ENCODE measurements at places on chromosomes 4 and X.

DNA sequence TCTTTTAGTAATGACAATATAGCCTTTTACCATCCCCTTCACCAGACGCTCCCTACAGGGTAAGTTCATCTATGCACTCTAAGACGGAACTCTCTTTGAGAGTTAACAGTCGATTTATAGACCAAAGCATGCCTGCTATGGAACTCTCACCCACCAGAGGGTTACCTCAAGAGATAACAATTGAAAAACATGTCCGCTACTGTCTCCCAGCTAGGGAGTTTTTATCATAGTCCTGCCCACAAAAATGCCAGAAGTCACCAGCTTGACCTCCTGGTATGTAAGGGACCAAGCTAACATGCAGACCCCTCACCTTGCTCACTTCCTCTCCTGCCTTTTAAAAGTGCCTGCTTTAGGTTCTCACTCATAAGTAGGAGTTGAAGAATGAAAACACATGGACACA, 16.7 kb upstream of the YTHDC1 start:
- no peak for DNase-seq

GRCh38 chrX:69257499-69258127, 92.4 kb upstream of the PJA1 start:
- no peak for DNase-seq

DNA sequence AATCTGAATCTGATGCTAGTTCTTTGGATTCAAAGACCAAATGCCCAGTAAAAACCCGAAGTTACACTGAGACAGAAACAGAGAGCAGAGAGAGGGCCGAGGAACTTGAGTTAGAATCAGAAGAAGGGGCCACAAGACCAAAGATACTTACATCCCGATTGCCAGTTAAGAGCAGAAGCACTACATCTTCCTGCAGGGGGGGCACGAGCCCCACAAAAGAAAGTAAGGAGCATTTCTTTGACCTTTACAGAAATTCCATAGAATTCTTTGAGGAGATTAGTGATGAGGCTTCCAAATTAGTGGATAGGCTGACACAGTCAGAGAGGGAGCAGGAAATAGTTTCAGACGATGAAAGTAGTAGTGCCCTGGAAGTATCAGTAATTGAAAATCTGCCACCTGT, 309.3 kb downstream of the ANK2 start:
- no peak for DNase-seq

DNA sequence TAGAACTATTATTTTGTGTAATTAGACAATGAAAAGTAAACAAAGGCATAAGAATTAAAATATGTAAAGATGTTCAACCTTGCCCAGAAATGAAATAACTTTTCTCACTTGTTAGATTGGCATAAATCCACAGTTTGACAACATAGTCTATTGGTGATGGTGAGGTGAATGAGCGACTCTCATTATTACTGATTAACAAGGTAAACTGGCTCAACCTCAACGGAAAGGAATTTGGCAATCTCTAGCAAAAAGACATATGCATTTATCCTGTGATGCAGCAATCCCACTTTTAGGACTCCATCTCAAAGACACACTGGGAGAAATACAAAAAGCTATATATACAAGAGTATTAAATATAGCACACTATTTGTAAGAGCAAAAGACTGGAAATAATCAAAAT, 22.3 kb downstream of the UBA6 start:
- DNase-seq: no peak

DNA sequence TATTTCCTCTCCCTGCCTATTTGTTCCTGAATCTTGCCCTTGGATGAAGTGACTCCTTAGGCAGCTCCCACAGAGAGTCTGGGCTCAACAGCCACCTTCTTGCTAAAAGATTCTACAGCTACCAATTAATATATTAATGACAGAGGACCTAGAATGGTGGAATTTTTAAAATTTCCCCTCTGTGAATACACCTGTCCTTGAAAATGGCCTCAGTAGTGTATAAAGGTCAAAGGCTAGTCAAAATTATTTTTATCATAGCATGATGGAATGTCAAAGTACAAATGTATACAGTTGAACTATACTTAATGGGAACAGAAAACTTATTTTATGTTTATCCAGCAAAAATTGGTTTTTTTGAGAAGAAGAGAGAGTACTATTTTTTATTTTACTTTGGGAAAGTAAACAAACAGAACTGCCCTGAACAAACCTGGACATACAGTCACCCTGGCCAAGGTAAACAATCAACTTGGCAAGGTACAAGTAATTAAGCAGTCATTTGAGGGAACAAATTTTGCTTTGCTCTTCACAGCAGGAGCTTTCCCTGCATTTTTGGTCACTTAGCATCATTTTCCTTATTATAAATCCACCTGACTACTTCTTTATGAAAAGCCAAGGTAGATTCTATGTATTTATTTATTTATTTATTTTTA, 250.8 kb downstream of the INPP4B start:
- DNase-seq: no peak

DNA sequence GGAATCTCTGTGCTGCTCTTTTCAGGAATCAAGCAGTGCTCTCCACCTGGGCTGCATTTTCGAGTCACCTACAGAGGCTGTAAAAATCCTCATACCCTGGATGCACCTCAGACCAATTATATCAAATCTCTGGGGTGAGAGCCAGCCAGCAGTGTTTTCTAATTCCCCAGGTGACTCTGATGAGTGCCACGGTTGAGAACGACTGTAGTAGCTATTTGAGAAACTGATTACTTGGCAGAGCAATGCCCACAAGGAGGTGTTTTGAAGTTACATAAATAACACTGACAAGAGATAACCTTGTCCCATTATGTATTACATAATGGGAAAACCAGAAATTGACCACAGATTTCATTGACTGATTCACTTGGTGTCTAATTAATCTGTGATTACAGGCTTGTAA, 46.8 kb downstream of the CLCN4 start:
- DNase-seq: no peak

- DNase-seq: peak; percentile 12
These were observed 124.0 kb upstream of the CLNK start for GRCh38 chr4:10808591-10808990.

DNA sequence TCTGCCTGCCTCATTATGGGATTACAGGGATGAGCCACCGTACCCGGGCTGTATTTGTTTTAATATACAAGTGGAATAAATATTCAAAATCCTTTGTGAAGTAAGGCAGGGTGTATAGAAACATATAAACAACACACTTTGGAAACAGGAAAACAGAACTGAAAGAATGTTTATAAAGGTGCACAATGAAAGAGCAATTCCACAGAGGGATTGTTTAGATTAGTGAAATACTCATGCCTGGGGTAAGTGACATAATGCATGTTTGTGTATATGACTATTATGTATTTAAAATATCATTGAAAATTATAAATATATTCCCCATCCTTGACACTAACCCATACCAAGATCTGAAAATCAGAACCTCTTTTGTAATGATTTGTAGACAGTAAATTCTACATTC, 45.0 kb upstream of the NR3C2 start:
- no peak for DNase-seq

GRCh38 chr4:72604324-72604723, 35.3 kb upstream of the ADAMTS3 start:
- DNase-seq: peak; percentile 94

Data from retinal pigment epithelial cell (primary cell).